ENCODE measurements at places on chromosomes 2 and 18.
A peak's percentile ranks its signal among the peaks of the same experiment; 100 is the strongest.

- peak; percentile 85 for DNase-seq
Observed at GRCh38 chr18:63518178-63519012, 23.8 kb upstream of the SERPINB12 start.

GRCh38 chr2:219171231-219171651, 1.4 kb upstream of the SLC23A3 start:
- DNase-seq = peak; percentile 45

- no peak for DNase-seq
Observed at GRCh38 chr2:153808679-153809078, 63.0 kb upstream of the GALNT13 start.

DNA sequence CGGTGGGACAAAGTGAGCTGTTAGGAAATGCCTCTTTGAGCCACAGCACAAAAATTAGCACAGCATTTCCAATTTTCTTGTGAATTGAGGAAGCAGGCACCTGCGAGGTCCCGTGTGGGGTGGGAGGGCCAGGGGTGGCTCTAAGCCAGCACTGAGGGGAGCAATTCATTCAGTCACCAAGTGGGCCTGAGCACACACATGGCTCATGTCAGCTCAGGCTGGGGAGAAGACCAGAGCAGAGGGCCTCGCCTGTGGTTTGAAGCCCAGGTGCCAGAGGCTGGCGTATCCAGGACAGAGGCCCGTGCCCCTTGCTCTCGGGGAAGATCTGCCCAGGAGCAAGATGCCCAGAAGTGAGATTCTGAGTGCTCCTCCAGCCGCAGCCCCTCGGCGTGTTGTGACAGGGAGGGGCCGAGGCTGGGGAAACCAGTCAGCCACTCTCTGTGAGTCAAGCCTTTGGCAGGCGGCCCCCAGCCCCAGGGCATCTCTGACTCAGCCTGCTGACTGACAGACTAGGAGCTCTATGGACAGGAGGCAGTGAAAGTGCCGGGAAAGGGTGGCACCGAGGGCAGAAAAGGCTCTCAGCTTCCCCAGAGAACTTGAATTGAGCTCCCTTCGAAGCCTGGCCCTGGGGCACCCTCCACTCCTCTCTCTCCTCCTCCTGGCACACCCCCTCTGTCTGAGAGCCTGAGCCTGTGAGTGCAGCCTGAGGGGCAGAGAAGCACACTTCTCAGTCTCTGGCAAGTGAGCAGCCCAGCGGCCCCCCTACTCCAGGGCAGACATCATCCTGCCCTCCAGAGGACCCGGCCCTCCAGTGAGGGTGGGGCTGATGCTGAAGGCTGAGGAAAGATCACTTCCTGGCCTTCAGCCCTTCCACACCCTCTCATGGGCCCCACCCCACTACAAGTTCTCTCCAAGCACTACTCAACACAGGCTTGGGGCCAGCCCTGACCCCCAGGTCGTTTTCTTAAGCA, 32.3 kb downstream of the CYP26B1 start:
- no peak for DNase-seq
